Pancreas (tissue), 10 donors: ENCODE measurements at places on chromosomes 1 and 21.

DNA sequence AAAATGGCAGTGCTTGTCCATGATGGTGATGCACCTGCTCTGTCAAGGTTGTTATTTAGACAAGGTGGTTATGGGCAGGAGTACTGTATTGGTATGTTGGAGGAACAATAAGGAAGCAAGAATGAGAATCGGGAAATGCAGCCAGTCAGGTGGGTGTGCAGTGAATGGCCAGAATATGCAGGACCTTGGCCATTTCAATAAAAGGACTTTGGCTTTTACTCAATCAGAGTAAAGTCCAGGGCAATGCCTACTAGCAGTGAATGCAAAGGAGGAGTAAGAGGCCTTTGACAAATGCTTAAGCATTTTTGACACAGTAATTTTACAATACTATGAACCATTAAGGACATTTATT lies 2.4 kb upstream of the CHML start:
- DNase-seq: no peak

DNA sequence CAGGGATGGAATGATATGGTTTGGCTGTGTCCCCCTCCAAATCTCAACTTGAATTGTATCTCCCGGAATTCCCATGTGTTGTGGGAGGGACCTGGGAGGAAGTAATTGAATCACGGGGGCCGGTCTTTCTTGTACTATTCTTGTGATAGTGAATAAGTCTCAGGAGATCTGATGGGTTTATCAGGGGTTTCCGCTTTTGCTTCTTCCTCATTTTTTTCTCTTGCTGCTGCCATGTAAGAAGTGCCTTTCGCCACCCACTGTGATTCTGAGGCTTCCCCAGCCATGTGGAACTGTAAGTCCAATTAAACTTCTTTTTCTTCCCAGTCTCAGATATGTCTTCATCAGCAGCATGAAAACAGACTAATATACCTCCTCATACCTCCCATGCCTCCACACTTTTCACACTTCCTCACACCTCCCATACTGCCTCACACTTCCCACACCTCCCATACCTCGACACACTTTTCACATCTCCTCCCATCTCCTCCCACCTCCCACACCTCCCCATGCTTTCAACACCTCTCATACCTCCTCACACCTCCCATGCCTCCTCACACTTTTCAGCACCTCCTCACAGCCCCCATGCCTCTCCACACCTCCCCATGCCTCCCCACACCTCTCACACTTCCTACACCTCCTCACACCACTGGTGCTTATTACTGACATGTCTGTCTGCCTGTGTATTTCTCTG lies 21.3 kb downstream of the GPR137B start:
- no peak for DNase-seq

- DNase-seq: peak; percentile 29
Measured at GRCh38 chr21:44984792-44985440, 45.1 kb downstream of the SLX9 start.

DNA sequence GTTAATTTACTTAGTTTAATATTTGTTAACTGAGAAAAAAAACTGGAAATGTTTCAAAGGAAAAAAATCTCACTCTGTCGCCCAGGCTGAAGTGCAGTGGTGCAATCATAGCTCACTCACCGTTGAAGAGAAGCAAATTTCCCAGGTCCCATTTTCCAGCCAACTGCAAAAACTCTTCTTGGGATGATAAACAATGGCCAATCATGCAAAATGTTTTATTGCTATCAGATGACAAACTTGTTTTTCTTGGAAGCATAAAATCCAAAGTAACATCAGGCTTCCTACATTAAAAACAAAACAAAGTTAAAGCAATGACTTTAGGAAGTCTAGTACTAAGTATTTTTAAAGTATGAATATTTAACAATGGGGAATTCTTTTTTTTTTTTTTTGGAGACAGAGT lies 84.9 kb downstream of the LYST start:
- no peak for DNase-seq

DNA sequence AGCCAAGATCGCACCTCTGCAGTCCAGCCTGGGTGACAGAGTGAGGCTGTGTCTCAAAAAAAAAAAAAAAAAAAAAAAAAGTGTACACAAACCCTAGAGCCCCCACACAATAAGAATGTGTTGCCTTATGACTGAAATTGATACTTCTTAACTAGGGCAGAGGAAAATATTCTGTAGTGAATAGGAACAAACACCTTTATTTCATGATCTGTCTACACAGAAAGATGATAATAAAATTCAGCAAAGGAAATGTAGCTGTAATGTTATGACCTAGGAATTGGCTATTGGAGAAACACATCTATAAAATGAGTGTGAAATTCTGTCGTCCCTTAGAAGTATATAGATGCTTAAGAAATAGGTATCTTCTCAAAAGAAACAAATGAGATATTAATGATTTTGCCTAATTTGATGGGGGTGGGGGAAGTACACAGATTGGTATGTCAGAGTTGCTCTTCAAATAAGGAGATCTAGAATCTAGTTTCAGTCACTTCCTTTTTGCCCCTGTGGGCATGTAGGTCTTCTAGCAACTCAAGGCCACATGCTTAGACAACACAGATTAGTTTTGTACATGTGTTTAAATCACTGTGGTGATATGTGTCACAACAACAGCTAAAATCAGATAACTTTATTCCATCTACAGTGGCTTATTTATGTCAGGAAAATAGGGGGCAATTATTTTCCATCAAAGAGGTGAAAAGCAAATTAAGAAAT lies 10.7 kb upstream of the GPR25 start:
- no peak for DNase-seq

- no peak for DNase-seq
Measured at GRCh38 chr1:102219463-102219862, 222.7 kb upstream of the OLFM3 start.

DNA sequence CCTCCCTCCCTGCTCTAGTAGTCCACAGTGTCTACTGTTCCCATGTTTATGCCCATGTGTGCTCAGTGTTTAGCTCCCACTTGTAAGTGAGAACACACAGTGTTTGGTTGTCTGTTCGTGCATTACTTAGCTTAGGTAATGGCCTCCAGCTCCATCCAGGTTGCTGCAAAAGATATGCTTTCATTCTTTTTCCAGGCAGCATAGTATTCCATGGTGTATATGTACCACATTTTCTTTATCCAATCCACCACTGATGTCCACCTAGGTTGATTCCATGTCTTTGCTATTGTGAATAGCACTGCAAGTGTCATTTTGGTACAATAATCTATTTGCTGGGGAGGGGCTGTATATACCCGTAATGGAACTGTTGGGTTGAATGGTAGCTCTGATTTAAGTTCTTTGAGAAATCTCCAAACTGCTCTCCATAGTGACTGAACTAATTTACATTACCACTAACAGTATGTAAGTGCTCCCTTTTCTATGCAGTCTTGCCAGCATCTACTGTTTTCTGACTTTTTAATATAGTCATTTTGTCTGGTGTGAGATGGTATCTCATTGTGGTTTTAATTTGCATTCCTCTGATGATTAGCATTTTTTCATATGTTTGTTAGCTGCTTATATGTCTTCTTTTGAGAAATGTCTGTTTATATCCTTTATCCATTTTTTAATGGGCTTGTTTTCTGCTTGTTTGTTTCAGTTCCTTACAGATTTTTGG lies 191.9 kb upstream of the DMRTA2 start:
- DNase-seq: no peak

- peak; percentile 36 for DNase-seq
Measured at GRCh38 chr1:154420961-154421924, 16.1 kb downstream of the IL6R start.
